ENCODE measurements at places on chromosomes 3 and 15.

GRCh38 chr3:13647298-13648059 is 98.6 kb downstream of the FBLN2 start:
- DNase-seq, result peak; percentile 30

DNA sequence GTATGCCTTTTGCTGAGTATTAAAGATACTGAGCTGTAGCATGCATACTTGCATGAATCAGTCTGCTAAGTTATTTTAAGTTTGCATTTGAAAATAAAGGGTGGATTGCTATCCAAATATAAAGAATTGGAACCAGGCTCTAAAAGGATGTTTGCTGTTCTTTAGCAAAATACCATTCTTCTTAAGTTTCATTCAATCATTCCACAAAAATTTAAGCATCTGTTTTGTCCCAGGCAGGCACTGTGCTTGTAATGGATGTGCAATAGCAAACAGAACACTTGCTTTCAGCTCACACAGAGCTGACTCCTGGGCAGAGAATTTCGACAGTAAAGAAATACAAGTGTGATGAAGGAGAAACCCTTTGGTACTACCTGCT is 151.1 kb downstream of the PGPEP1L start:
- DNase-seq, result no peak

- no peak for DNase-seq
These were observed 122.4 kb downstream of the XXYLT1 start for GRCh38 chr3:195148549-195148948.

DNA sequence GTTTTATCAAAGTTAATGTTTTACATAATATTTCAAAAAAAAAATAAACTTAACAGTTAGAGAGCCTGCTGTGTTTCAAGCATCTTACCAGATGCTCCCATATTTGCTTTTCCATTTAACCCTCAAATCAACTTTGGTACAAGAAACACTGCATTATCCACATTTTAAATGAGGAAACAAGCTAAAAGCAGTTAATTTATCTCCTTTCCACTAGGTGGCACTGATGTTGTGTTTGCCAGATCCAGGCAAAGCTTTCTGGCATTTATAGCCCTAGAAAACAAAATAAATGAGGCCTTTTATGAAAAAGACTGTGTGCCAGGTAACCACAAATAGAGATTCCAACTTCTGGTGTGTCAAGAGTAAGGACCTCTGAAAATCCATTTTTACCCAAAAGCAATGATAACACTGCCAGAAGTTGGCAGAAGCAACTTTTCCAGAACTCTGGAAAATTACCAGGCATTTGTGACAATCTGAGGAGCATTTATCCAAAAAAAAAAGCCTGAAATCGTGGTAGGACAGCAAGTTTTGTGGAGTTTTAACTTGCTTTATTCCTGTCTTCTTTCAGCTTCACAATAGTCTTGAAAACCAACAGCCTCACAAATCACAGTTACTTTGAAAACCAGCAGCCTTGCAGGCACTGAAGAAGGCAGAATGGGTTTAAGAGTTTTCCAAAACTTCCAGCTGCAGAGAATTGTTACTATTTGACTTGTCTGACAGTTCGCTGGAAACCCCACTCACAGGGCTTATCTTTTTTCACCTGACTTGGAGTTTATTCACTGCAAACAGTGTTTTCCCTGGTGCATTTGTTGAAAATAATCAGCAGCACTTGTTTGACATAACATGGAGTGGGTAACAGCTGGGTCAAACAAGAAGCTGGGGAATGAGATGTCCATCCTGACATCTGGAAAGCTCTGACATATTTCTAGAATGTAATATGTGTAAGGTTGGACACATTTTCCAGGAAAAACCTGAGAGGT is 9.2 kb downstream of the FAM162A start:
- DNase-seq, result no peak

DNA sequence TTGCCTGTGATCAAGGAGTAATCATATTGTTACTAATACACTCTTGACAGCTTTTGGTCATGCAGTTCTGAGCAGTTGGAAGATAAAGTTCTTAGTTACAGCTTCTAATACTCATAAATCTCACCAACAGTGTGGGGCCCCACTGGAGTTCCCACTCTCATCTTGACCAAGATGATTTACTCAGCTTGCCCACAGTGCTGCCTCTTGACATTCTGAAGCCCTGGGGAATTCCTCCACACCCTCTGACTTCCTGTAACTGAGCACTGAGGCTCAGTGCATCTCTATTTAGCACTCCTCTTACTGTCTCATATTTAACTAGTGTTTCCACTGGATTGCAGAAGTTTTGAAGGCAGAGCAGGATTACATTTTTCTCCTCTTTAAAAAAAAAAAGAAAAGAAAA is 1.9 kb upstream of the ARL6IP5 start:
- no peak for DNase-seq

DNA sequence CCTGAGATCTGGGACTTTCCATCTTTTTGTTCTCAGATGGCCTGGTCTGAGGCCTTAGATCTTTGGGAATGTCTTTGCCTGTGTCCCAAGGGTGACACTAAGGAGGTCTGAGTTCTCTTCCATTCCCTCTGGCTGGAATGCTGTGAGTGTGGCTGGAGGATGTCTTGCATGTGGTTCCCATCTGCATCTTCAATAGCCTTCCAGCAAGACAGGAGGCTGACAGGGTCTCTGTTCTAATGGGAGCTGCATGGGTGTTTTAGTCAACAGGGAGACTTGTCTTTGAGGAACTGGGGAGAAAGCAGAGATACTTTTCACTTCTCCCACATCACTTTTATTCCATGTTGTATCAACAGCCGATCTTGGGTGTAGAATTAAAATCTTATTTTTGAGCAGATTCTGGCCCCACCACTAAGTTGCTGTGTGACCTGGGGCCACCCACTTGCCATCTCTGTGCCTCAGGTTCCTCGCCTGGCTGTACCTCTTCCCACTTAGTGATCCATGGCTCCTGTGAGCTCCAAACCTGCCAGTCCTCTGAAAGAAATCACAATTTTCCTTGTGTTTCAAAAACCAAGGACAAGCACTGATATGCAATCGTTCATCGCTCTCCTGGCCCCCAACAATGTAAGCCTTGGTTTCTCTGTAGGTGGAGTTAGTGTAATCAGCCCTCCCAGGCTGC is 75.2 kb downstream of the LSM3 start:
- DNase-seq, result no peak

GRCh38 chr3:72383883-72384282 is 464.4 kb downstream of the SHQ1 start:
- DNase-seq, result no peak

DNA sequence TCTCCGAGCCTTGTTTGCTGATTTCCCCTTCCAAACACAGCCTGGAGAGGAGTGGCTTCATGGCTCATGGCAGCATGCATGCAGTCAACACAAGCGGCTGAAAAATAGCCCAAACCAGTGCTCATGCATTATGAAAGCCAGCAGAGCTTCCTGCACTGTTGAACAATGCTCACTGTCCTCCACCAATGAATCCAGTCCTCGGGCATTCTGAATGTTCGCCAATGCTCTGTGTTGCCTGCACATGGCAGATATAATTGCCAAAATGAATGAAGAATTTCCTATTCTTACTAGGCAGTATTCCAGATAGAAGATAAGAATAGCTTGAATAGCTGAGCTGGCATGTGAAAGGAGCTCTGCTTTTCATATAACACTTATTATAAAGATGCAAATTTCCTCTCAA is 252.7 kb downstream of the ROBO1 start:
- no peak for DNase-seq

- no peak for DNase-seq
These were observed 11.0 kb downstream of the CHRNA7 start for GRCh38 chr15:32041294-32041693.

- DNase-seq, result no peak
These were observed 32.7 kb downstream of the RNF13 start for GRCh38 chr3:149845570-149846244.

DNA sequence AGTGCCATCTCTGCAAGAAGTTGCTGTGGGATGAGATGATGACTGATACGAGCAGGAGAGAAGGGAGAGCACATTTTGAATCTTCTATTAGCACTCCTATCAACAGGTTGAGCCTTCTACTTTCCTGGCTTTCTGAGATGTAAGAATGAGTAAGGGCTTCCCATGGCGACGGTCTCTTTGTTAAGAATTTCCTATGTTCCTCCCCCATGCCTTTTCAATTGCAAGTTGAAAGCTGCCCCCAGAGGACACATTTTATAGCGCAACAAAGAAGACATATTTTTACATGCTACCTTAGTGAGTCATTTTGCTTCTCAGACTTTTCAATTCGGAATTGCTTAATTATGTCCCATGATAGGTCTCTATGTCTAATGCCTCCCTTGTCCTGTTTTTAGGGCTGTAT is 71.3 kb upstream of the LRTM1 start:
- no peak for DNase-seq

DNA sequence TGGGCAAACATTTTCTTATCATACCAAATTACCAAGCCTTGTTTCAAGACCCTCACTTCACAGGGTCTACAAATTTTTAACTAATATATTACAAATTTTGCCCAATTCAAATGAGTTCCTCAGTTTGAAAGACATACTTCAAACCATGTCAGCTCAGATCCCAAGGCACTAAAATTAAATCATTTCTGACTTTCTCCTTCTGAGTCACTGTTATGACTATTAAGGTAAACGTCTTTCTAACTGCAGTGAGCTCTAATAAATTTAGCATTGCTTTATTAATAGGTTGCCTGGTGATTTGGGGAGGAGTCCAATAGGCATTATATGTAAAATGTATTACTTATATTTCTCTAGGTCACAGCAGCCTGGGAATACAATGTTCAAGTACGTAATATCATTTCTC is 158.2 kb upstream of the ARHGEF26 start:
- DNase-seq, result no peak

- DNase-seq, result no peak
These were observed 44.9 kb downstream of the PEX5L start for GRCh38 chr3:179991883-179992282.

GRCh38 chr3:55408193-55408826 is 78.8 kb downstream of the WNT5A start:
- peak; percentile 46 for DNase-seq

GRCh38 chr3:111324151-111324550 is 217.8 kb upstream of the CD96 start:
- DNase-seq, result no peak

- no peak for DNase-seq
These were observed 280.4 kb upstream of the TTC14 start for GRCh38 chr3:180321534-180321933.

DNA sequence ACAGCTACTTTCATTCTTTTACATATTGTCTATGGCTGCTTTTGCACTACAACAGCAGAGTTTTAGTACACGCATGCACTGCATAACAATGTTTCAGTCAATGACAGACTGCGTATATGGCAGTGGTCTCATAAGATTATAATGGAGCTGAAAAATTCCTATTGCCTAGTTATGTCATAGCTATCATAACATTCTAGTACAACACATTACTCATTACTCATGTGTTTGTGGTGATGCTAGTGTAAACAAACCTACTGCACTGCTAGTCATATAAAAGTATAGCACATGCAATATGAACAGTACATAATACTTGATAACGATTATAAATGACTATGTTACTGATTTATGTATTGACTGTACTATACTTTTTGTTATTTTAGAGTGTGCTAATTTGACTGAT is 47.9 kb downstream of the QTRT2 start:
- DNase-seq, result no peak

DNA sequence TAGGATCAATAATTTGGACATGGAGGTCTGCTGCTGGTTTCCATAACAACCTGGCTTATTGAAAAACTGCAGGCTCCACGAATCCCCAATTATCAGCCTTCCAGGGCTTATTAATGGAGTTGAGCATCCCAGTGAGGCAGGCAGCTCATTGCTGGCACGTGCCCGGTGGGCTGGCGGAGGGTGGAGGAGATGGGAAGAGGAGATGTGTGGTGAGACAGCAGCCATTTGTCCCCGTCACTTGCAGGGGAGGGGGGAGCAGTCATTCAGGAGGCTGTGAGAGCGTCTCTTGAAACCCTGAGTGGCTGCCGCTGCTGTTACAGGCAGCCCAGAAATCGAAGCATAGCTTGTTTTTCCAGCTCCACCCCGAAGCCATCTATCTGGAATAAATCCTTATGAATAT is 70.6 kb downstream of the GAP43 start:
- no peak for DNase-seq

DNA sequence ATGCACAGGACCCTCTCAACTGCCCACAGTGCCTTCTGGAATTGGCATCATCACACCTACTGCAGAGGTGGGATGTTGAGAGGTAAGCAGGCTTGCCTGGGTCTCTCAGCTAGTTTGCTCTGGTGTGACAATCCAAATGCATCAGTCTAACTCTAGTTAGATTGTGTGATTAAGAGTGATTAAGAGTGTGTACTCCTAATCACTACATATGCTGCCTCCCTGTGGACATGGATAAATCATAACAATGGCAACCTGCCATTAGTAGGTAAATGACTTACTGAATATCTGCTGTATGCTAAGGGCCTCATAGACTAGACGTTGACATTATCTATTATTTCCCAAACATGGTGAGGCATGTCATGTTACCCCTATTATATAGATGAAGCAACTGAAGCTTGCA is 342.1 kb downstream of the OCA2 start:
- DNase-seq, result no peak

DNA sequence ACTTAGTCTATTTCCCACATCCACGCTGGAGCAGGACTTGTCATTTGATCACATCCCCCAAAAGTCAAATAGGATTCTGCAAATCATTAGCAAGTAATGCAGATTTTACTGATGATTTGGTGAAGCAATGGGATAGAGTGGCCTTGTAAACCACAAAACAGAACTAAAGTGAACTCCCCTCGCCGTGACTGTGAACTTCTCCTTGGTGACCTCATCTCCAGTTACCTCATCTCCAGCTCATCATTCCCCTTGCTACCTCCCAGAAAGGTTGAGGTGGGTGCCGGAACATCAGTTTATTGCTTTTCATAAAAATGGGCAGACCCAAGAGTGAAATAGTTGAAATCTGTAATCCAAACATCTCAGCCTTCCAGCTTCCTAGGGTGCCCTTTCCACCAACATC is 36.7 kb upstream of the ADPGK start:
- DNase-seq, result no peak

DNA sequence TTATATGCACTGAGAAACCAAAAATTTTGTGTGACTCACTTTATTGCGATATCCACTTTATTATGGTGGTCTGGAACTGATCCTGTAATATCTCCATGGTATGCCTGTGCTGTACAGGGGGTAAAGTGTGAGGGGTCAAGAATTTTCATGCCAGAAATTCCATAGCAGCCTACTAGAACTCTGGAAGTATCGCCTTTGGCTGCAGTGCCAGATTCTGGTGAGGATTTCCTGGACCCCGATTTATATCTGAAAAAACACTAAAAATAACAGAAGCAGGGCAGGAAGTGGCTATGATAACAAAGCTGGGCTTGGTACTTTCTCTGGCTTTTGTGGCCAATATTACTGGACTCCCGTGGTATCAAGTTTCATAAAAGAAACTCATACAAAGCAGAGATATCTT is 36.4 kb downstream of the CCDC80 start:
- no peak for DNase-seq

GRCh38 chr3:48709051-48709461 is 8.0 kb downstream of the IP6K2 start:
- DNase-seq, result no peak

DNA sequence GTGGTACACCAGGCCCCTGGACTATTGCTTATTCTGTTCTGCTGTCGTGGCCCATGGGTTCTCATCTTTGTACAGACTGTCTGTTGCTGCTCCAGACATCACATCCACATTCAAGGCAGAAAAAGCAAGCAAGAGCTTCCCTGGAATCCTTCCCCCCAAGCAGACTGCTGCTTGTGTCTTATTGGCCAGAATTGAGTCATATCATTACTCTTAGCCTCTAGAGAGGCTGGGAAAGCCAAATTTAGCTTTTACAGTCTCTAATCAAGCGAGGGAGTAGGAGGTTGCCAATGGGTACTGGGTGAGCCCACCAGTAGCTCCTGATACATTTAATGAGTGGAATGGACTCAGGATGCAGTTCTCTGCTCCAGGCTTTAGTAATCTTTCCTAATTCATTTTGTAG is 39.4 kb downstream of the RAB6B start:
- no peak for DNase-seq

GRCh38 chr15:51621936-51622603 is 501 bp downstream of the DMXL2 start:
- DNase-seq, result no peak

Data from mucosa of descending colon (tissue), 3 donors.